Right kidney (tissue), 9 donors: ENCODE measurements at places on chromosomes 6 and 20.

DNA sequence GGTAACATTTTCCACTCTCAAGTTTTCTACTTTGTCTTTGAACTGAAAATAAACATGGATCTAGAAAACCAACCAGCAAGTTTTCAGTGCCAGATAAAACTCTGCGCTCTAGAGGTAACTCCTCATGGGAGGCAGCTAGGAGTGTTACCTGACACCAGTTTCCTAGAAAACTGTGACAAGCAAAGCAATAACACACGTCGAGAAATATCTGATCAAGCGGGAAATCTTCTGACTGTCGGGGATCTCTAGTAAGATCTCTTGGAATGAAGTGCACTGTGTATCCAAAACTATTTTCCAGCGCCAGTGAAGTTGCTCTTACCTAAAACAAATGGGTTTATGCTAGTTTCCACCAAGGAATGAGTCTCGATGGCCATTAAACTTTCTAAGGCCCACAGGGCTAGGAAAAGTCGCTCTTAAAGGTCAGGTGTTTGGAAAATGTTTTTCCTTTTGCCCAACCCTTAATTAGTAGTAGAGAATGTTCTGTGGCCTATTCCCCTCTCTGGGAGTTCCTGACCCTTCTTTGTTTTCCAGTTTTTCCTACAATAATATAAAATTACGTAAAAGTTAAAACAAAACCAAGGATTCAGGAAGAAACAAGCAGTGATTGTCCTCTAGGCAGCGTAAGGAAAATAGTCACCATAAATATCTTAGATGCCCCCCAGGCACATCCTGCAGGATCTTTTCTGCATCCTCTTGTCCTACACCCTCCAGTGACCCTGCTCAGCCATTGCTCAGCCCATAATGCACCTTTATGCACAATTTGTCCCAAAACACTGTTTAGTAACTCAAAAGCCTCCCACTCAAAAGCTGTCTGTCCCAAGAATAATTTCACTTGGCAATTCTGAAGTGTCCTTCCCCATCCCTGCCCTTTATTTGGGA, 137.7 kb upstream of the AKAP12 start:
- DNase-seq: no peak

- DNase-seq: no peak
Observed at GRCh38 chr6:39930540-39930939, 3.7 kb downstream of the MOCS1 start.

GRCh38 chr6:167163476-167164011, 5.8 kb upstream of the GPR31 start:
- no peak for DNase-seq

- DNase-seq: no peak
Observed at GRCh38 chr6:53741034-53741823, 53.6 kb upstream of the LRRC1 start.

GRCh38 chr20:36304786-36305495, 1.2 kb upstream of the DLGAP4 start:
- no peak for DNase-seq

GRCh38 chr6:53441035-53441493, 92.3 kb upstream of the ELOVL5 start:
- DNase-seq: no peak

DNA sequence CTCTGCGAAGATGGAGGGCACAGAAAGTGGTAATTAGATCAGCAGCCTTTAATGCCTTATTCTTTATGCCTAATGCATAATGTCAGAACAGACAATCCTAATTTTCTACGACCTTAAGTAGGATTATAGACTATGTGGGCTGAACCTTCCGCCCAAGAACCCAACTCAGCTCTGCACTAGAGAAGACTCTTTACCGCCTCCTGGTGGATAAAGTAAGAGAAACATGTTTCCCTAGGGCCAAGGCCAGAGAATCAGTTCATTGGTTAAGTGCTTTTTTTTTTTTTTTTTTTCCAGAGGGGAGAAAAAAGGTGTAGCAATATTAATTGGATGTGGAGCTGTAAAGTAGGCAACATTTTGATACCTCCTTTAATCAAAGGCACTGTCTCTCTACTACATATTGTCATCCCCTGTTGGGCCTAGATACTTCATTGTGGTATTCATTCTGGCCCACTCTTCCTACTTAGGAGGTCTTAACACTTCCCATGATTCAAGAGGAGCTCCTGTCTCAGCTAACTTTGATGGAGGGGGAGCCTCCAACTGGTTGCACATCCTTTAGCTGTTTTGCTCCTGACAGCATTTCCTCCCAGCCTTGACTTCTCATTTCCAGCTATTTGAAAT, 124.9 kb upstream of the NRN1 start:
- no peak for DNase-seq
